ENCODE measurements at places on chromosomes 7 and 10.

- DNase-seq, result no peak
These were observed 32.0 kb downstream of the PCDH15 start for GRCh38 chr10:54769051-54769450.

- DNase-seq, result no peak
These were observed 124.7 kb upstream of the C1QL3 start for GRCh38 chr10:16646181-16647059.

DNA sequence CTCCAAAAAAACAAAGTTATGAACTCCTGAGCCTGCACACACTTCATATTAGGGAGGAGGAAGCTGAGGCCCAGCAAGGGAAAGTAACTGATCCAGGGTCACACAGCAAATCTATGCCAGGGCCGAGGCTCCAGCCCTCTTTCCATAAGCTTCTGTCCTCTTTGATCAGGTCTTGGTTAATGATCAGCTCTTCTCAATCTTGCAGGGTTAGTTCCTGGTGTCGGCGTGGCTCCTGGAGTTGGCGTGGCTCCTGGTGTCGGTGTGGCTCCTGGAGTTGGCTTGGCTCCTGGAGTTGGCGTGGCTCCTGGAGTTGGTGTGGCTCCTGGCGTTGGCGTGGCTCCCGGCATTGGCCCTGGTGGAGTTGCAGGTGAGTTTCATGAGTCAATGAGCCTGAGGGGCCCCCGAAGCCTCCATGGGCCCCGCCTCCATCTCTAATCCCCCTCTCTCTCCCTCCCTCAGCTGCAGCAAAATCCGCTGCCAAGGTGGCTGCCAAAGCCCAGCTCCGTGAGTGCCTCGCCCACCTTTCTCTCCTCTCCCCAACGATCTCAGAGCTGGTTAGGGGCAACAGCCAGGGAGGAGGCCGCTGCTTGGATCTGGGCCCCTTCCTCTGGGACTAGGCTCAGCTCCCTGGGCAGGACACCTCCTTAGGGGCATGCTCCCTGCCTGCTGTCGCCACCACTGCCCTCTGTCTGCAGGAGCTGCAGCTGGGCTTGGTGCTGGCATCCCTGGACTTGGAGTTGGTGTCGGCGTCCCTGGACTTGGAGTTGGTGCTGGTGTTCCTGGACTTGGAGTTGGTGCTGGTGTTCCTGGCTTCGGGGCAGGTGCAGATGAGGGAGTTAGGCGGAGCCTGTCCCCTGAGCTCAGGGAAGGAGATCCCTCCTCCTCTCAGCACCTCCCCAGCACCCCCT, 23.7 kb upstream of the LIMK1 start:
- no peak for DNase-seq

GRCh38 chr10:58384095-58384494, 1.1 kb upstream of the TFAM start:
- DNase-seq, result no peak

DNA sequence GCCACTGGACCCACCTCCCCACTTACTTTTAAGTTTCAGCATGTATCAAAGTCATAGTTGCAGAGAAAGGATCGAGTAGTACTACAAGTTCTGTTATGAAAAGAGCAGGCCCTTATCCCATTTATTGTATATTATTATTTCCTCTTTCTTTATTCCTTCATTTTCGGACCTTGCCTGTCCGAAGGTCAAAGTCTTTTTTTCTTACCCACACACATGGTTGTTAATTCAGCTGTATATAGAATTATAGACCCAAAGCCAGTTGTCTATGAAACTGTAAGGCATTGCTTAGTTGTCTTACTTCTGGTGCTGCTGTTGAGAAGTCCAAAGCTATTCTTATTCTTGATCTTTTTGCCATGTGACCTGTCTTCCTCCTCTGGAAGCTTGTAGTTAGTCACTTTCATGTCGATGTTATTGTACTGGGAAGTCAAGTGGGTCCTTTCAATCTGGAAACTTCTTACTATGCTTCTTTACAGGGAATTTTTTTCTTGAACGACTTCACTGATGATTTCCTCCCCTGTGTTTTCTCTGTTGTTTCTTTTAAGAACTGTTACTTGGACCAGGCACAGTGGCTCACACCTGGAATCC, 8.3 kb downstream of the NUDT5 start:
- no peak for DNase-seq

- DNase-seq, result no peak
These were observed 253.9 kb downstream of the OTUD1 start for GRCh38 chr10:23692736-23693135.

DNA sequence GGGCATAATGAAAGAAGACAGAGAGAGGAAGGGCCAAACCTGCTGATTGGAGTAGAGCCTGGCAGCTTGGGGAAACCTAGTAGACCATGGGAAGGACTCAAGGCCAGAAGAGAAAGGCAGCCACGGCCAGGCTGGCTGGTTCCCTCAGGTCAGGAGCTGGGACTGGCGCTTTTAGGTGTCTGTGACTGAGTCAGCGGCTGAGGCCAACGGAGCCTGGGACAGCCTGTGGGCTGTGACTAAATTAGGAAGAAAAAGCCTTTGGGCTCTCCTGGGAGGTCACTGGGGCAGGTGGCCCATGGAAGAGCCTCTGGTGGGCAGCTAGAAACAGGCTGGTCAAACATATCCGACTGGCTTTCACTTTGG, 108.9 kb upstream of the PDCD4 start:
- DNase-seq, result no peak

DNA sequence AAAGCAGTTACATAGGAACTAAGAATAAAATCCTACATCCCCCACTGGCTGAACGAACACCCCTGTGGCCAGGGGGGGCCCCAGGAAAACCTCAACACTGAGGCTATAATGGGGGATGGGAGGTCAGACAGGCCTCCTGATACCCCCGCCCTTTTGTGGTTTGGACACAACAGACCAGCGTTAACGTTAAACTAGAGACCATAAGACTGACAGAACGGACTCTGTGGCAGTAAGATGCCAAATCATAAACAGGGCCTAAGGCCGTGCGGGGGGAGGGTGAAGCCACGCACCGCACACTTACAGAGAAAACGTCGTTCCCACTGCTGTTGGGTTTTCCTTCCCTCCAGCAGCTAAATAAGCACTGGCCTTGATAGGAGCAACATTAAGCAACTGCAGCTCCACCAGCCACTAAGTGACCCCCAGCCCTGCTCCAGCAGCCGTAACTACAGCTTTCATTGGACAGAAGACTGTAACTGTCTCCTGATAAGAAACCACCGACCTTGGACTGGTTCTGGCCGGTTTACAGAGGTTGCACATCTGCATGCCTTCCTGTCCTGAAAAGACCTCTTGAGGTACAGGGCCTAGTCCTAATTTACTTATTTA, 3.4 kb upstream of the PPP2R2D start:
- DNase-seq, result no peak

DNA sequence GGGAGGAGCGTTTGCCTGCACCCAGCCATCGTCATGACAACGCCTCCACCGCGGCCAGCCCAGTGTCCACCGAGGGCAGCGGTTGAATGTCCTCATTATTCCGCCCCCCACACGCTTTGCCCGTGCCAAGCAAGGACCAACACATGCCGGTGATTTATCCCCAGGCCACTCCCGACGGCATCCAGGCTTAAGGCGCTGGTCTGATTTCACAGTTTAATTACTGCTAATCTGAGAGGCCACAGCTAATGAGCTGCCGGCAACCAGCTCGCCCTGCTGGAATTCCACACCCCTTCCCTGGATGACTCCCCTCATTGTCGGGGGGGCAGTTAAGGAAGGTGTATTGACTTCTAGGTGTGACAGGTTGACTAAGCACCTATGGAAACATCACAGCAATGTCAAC, 432.3 kb downstream of the DNAJB6 start:
- DNase-seq, result no peak

GRCh38 chr10:86759073-86759672, 2.8 kb downstream of the BMPR1A start:
- DNase-seq, result no peak

DNA sequence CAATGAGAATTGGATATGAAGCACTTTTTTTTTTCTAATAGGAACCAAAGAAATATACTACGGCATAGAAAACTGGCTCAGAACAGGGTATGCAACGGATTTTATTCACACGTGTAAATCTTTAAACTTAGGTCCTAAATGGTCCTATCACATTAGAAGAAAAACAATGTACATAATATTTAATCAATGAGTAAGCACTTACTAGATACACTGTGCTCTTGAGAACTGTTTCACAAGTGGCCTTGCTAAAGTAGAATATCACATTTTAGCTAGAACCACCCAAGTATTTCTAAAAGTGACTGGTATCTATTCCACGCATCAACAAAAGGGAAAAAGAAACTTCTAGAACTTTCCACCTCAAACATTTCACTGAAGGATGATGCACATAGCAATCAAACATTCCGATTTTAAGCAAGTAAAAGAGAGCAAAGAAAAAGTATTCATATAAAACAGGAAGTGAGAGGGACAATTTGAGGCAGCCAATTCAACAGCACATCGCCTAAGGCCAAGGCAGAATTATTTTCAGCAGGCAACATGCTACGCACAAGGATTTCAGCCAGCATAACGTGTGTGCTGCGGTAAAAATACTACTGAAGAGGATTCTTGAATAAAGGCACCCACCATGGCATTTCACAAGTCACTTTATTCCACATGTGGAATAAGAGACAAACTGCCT, 55.8 kb downstream of the PARD3 start:
- DNase-seq, result no peak

DNA sequence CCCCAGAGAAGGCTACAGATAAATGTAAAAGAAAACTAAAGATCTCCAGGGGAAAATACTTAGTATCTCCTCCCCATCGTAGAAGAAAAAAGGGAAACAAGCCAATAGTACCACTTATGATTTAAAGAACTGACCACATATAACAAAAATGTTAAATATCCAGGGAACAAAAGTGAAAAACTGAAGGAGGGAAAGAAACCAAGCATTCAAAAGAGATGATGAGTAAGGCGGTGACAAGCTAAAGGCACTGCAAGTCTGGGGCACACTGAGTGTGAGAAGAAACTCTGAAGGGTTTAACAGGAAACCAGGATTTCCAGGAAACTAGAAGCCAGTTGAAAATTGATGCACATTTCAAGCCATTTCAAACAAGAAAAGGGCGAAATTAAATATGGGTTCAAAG, 226.3 kb downstream of the AHR start:
- DNase-seq, result no peak

GRCh38 chr7:32259931-32260596, 189.9 kb upstream of the PDE1C start:
- DNase-seq, result no peak

GRCh38 chr7:92802406-92802805, 34.0 kb downstream of the CDK6 start:
- no peak for DNase-seq

DNA sequence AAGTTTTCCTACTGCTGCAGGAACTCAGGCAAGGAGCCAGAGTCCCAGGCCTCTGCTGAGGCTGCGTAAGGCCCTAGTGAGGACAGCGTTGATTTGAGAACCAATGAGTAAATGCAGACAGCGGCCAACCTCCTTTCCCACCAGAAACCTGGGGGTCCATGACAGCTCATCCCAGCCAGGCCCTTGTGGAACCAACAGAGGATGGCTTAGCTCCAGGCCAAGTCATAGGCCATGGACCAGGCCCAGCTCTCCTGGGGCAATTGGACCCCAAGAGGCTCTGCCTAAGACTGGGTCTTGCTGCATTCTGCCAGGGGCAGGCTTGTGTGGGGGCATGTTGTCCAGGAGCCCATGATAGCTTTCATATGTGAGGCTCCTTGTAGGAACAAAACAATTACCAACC, 65.4 kb upstream of the PPP1R3C start:
- no peak for DNase-seq

GRCh38 chr10:74255888-74256357, 104.9 kb downstream of the ADK start:
- no peak for DNase-seq

DNA sequence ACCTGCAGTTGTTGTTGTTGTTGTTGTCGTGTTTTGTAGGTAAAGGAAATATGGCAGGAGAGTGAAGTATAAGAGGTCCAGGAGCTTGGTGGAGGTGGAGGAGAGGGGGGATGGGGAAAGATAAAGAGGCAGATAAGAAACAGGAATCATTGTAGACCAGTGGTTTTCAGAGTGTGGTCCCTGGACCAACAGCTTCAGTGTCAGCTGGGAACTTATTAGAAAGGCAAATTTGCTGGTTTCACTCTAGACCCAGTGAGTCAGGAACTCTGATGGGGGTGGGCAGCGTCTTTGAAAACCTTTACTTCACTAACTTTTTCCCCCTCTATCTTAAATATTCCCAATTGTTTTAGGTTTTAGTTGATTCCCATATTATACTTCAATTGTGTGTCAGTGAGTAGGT, 241.5 kb downstream of the AUTS2 start:
- no peak for DNase-seq

GRCh38 chr7:137519947-137520346, 176.4 kb upstream of the PTN start:
- peak; percentile 10 for DNase-seq

GRCh38 chr10:79090134-79090803, 21.5 kb downstream of the ZMIZ1 start:
- DNase-seq, result peak; percentile 37

GRCh38 chr7:69429911-69430383, 168.3 kb upstream of the AUTS2 start:
- peak; percentile 78 for DNase-seq

- DNase-seq, result no peak
These were observed 17.9 kb downstream of the ZFAND2A start for GRCh38 chr7:1142051-1142635.
